Dermis microvascular lymphatic vessel endothelial cell (primary cell): ENCODE measurements at places on chromosomes 7 and 10. TPM values are rescaled to one million over a fixed set of nuclear protein-coding genes. Genes with fewer than 3 reads are reported as not detected.
A peak's percentile ranks its signal among the peaks of the same experiment; 100 is the strongest.

The STEAP4 gene
- total RNA-seq = not detected in 2 replicates

DNA sequence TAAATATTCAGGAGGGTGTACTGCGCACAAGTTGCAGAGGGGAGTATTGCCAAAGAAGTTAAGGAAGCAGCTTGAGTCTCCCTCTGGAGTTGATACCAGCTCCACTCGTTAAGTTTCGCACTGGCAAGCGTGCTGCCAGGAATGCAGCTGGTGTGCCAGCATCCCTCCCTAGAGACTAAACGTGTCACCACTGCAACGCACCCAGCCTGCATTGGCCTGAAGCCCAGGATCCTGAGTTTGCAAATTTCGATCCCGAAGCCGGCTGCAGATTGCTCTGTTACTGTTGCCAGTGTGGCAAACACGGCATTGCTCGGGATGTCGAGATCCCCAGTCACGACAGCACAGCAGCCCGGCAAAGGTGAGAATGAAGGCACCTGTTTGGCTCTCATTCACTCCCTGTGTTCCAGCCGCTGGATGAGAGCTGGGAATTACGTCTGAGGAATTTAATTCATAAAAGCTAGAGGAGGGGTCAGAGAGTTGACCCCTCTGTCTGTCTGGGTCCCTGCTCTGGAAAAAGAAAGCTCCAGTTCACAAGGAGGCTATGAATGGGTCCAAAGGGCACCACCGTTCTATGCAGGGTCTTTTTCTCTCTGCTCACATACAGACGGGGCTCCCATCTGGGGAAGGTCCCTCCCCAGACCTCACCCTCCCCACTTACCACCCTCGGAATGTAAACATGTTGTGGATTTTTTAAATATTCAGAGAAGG, 61.0 kb downstream of the NRP1 start:
- DNase-seq = peak; percentile 92

- peak; percentile 25 for DNase-seq
These were observed 1567.3 kb upstream of the LRRTM3 start for GRCh38 chr10:65358565-65358964.

DNA sequence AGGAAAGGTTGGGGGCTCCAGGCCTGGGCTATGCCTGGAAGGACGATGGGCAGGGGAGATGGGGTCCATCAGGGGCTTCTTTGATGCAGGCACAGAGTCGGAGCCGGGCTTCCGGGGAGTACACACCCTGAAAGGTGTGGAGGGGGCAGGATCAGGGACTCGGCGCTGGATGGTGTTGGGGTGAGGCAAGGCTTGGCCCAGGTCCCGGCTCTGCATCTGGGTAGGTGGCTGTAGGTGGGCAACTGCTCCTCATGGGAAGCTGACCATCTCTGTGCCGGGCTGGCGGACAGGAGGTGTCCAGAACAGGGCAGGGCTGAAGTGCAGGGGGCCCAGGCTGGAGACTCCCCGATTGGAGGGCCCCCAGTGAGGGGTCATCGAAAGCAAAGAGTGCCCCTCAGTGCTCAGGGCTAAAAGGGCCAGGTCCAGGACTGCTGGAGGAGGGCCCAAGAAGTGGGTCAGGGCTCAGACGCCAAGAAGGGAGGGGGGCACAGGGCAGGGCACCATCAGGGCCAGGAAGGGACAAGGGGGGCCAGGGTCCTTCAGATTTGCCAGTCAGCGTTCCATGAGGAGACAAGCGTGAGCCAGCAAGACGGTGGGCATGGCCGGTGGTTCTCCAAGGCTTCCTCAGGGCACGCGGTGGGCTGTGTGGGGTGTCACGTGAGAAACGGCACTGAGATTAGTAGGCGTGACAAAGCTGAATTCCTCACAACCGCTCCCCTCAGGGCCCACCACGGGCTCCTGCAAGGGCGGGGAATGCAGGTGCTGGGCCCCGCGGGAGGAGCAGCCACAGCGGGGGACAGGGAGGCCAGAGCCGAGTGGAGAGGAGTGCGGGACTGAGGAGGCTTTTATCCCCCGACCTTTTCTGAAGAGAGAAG, 97.0 kb downstream of the BMS1 start:
- no peak for DNase-seq
